Renal cortical epithelial cell (primary cell): ENCODE measurements at places on chromosomes 1 and 21.
A peak's percentile ranks its signal among the peaks of the same experiment; 100 is the strongest.

DNA sequence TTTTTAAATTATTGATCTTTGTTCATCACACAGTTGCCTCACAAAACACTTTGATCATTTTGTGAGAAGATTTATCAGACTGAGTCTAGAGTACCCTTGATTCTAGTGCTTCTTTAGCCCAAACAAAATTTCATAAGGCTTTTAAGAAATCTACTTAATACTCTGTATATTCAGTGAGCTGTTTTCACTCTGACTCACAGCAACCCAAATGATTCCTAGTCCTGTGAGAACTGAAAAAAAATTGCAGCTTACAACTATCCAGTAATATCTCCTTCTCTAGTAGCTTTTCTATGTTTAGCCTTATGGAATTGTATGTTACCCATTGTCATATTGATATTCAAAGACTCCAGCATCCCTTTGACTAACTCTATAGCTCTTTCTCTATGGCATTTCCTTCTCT is 915.6 kb downstream of the AMY1C start:
- DNase-seq, result no peak

DNA sequence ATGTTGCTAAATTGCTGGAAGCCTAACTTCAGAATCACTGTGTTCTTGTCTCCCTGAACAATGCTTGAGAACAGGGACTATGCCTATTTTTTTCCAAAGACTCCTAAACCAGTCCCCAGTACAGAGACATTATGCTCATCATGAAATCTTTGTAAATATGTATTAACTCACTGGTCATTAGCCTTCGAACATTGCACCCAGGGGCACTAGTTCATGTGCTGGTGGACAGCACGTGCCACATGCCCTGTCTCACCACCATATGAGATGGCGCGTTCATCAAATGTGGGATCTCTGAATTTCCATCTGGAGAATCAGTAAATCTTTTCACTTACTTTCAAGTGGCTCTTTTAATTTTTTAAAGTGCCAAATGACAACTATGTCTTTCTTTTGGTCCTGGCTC is 11.0 kb upstream of the ATP1A1 start:
- DNase-seq, result no peak

- DNase-seq, result no peak
Measured at GRCh38 chr1:18564676-18565075, 66.0 kb upstream of the PAX7 start.

DNA sequence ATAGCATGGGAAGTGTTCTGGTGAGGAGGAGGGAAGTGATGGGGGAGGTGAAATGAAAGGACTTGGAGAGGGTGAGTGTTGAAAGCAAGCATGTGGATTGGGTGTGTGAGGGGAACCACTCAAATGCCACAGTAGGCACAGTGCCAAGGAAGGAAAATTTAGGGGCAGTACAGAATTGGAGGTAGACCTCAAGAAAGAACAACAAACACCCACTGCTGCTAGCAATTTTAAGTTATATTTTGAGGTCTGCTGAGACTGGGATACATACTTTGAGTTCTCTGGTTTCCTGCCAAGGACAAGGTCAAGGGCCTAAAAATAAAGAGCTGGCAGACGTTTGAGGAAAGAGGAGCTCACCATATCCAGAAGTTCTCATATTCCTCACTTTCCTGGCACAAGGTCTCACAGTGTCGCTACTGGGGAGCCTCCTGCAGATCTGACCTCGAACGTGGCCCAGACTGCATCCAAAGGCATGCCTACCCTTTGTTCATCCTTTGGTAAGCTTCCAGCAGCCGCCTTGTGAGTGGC is 104.0 kb downstream of the BRINP2 start:
- peak; percentile 64 for DNase-seq

- no peak for DNase-seq
Measured at GRCh38 chr1:161215076-161215475, at the start of gene FCER1G. TSS of gene FCER1G (plus strand) at chr1:161215295. CDS start at chr1:161215322, 27 bp downstream.

GRCh38 chr1:113904293-113904673 is 316 bp downstream of the AP4B1 start:
- no peak for DNase-seq

GRCh38 chr1:117751321-117751720 is 145.5 kb downstream of the TENT5C start:
- no peak for DNase-seq

- DNase-seq, result no peak
Measured at GRCh38 chr1:102315096-102315495, 318.4 kb upstream of the OLFM3 start.

- no peak for DNase-seq
Measured at GRCh38 chr1:180195916-180196315, 34.1 kb upstream of the LHX4 start.

- DNase-seq, result peak; percentile 70
Measured at GRCh38 chr1:81600878-81601622, 199.7 kb upstream of the ADGRL2 start.

DNA sequence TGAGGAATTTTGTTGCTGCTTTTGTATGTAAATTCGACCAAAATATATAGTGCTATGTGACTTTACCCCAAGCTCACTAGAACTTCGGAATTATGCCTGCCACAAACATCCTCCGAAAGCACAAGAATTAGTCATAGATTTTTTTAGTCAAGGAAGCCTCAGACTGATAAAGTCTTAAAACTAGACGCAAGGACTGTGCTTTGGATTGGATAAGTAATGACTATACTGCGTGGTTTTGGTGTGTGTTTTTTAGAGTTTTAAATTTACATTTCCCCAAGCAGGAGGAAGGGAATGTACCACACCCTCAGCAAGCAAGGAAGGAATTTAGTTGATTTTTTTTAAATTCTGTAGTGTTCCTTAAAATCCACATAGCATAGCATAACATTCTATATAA is 10.3 kb downstream of the WLS start:
- no peak for DNase-seq

- DNase-seq, result no peak
Measured at GRCh38 chr1:2229037-2229864, 1.1 kb downstream of the SKI start.

DNA sequence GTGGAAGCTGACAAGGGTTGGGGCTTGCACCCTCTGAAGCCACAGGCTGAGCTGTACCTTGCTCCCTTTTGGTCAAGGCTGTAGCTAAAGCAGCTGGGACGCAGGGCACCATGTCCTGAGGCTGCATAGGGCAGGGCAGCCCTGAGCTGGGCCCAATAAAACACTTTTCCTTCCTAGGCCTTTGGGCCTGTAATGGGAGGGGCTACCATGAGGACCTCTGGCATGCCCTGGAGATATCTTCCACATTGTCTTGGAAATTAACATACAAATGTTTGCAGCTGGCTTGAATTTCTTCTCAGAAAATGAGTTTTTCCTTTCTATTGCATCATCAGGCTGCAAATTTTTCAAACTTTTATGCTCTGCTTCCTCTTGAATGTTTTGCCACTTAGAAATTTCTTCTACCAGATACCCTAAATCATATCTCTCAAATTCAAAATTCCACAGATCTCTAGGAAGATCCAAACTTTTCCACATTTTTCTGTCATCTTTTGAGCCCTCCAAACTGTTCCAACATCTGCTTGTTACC is 32.9 kb upstream of the TTLL7 start:
- no peak for DNase-seq

DNA sequence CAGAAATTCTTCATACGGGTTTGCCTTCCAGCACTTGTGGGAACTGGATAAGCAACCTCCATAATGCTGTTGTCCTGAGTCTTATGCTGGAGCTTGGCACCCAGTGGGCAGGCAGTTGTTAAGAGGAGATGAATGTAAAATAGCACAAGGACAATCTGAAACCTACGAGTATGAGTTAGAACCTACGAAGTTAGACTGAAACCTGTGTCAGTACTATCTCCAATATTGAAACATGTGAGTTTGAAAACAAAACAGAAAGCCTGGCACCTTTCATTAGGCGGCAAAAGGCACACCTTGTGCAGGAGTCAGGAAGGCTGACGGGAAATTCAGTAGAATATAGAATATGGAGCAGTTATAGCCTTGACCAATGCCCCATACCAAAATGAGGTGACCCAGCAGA is 489.7 kb upstream of the RGS18 start:
- no peak for DNase-seq
